ENCODE measurements at places on chromosomes 7 and 10. TPM values are rescaled to one million over a fixed set of nuclear protein-coding genes. Genes with fewer than 3 reads are reported as not detected.

ZC3HAV1L gene
- 8.9 TPM for total RNA-seq

ZSCAN21 gene
- 6.8 TPM for total RNA-seq

THSD7A gene
- 47.2 TPM for total RNA-seq

PSD gene
- total RNA-seq, result 0.28 TPM

ANKRD2 gene
- total RNA-seq, result 0.36 TPM

AGR3 gene
- not detected for total RNA-seq
